ENCODE measurements at places on chromosomes 5 and 9.

DNA sequence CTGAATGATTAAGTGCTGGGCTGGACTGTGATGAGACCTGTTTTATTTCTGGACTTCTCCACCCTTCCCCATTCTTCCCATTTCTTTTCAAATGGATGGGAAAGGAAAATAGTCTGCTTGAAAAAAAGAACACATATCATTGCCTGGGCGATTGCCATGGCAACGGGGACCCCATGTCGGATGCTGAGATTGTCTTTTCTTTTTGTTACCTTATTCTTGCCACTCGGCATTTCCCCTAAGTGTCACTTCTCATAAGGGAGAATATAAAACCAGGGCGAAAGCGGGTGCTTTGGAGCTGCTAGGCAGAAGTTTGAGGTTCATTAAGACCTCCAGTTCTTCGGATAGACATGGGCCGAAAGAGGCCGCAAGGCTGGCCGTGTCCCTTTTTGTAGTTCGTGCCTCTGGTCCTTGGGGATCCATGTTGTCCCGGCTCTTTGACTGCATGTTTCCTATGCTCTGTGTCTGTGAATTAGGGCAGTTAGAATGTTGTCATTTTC lies 763 bp downstream of the FGD3 start:
- no peak for DNase-seq

GRCh38 chr9:126421567-126422428 lies 95.2 kb downstream of the MVB12B start:
- no peak for DNase-seq

DNA sequence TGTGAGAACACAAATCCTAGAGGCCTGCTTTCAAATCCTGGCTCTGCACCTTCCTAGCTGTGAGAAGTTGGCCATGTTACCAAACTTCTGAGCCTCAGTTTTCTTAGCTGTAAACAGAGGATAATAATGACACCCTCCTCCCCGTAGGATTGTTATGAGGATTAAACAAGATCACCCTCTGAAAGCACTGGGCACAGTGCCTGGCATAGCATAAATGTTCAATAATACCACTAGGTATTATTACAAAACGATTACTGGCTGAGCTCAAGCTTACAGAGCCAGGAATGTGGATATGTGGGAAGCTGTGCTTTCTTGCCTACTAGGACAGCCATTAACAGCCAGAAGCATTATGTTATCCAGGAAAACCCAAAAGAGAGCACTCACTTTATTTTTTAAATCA lies 30.8 kb upstream of the POU4F3 start:
- DNase-seq, result no peak

GRCh38 chr5:72079288-72079687 lies 28.0 kb upstream of the MAP1B start:
- no peak for DNase-seq

- DNase-seq, result no peak
Observed at GRCh38 chr9:77011973-77012821, 7.3 kb upstream of the FOXB2 start.

DNA sequence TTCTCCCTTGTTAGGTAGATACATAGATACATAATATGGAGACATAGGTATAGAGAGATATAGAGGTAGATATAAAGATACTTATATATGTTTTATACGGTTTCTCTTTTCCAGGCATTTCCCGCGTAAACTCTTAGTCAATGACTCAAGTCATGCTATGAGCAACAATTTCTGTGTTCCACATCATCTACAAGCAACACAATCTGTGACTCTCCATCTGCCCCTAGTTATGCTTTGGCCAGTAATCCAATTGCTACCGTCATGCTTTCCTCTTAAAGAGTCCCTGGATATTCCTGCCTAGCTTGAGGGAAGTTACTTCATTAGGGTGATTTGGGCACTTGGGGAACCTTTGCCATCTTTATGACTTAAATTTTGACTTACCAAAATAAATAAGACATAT lies 129.0 kb upstream of the ADAMTS16 start:
- no peak for DNase-seq

- DNase-seq, result no peak
Observed at GRCh38 chr5:135263022-135263668, 135.9 kb downstream of the MACROH2A1 start.

- DNase-seq, result no peak
Observed at GRCh38 chr9:135592625-135593024, 31.1 kb downstream of the PAEP start.

GRCh38 chr9:13967011-13967410 lies 346.9 kb downstream of the NFIB start:
- DNase-seq, result no peak

DNA sequence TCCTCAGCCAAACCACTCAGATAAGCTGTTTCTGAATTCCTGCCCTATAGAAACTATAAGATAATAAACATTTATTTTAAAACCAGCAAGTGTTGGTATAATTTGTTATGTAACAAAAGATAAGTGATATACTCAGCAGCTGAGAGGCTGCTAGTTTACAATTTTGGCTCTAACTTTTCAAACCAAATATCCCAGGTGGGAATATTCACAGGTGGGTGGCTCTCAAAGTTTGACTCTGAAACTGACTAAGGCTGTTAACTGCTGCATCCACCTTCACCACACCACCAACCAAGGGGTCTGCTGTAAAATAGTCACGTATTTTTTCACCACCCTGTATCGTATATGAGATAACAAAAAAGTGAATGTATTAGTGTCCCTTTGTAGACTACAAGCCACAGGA lies 9.7 kb upstream of the ZNF366 start:
- DNase-seq, result no peak

GRCh38 chr5:154237946-154238345 lies 47.4 kb downstream of the GALNT10 start:
- no peak for DNase-seq

DNA sequence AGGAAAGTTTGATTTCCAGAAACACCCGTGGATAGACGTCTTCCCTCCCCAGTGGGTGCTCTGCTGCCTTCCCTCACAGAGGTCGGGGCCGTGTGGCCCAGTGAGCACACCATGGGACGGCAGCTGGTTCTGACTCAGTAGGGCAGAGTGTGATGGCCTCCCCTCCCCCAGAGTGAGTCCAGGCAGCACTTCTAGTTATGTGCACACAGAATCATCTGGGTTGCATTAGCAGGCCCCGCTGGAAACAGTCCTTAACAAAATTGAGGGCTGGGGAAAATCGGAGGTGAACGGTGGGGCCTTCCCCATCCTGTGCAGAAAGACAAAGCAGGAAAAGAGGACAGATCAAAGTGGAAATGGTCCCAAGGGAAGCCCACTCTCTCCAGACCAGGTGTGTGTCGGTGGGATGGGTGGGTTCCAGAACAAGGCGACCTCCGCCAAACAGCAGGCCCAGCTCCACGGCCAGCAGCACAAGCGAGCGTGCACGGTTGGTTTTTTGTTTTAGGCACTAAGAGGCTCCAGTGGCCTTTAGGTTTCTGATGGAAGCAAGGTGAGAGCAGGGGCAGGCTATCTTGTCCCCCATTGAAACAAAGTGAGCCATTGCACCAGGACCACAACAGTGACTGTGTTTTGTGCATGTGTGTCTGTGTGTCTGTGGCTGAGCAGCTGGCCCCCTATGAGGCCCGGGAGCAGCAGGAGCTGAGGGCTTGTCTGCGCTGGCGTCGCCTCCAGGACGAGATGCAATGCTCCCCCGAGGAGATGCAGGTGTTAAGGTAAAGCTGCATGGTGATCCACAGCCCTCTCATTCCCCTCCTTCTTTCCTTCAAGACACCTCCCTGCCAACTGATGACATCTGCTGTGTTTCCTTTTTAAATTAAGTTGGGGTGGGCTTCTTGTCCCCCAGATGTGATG lies 201.5 kb downstream of the AOPEP start:
- no peak for DNase-seq

- no peak for DNase-seq
Observed at GRCh38 chr5:125411744-125412560, 665.5 kb upstream of the ZNF608 start.

DNA sequence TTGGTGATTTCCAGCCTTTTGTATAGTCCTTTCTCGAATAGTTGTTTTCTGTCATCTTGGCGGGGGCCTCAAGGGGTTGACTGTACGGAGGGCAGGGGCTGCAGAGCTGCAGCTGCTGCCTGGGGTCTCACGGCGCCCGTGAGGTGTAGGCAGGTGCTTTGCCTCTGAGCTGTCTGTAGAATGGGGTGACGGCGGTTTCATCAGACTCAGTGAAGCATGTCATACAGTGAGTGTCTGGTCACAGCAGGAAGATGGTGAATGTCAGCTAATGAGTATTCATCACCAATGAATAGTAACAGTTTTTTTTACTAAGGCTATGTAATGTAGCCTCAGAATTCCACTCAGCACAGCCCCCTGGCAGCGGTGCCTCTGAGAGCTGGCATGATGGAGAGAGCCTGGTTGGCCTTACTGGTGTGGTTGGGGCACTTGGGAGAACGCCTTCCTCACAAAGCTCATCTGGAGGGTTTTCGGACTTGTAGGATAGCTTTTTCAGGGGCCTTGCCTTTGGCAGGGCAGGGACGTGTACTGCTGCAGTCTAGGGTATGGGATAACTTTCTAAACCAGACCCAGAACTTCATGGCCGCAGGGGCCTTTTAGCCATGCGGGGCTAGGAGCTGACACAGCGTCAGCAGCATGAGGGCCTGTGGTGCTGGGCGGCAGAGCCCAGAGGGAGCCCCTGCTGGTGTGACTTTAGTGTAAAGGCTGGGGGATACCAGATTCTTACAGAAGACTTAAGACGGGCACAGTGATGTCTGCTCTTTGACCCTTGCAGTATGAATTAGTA lies 15.0 kb downstream of the TENT4A start:
- DNase-seq, result no peak

GRCh38 chr9:82116556-82116955 lies 128.0 kb downstream of the SPATA31D1 start:
- no peak for DNase-seq

- DNase-seq, result no peak
Observed at GRCh38 chr9:86098824-86099700, at the start of gene GOLM1. Gene GOLM1 (minus strand): TSS chr9:86099558. CDS start chr9:86079320, 20,238 bp downstream.

DNA sequence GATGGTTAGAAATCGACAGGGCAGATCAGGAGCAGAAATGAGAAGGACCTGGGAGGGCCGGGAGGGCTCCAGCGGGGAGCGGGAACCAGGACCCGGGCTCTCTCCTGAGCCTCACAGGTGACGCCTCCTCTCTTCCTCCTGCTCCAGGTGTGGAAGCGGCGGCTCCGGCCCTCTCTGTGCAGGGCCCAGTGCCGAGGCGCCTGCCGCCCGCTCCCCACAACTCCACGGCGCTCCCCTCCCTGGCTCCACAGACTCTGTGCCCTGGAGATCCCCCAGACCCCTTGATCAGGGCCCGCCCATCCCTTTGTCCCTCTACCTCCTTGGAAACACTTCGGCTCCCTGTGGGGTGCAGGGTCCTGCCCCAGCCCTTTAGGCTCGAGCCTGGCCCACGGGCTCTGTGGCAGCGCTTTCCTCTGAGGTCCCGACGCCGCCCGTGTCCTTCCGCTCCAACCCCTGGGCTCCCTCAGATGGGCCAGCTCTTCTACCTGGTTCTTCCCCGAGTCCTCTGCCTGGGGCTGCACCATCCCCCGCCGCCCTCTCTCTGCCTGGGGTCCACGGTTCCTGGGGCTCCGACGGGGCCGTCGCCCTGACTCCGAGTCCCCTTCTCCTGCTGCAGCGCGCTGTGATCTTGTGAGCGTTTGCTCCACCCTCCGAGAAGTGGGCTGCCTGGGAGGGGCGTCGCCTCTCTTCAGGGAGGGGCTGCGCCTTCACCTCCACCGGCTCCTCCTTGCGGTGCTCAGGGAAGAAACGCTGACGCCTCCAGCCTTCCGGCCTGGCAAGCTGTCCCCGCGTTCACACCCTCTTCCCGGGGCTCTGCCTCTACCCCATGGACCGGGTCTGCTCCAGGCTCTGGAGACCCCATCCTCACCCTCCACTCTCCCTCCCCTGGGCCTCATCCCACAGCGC lies 22.4 kb upstream of the SLC6A3 start:
- DNase-seq, result no peak

DNA sequence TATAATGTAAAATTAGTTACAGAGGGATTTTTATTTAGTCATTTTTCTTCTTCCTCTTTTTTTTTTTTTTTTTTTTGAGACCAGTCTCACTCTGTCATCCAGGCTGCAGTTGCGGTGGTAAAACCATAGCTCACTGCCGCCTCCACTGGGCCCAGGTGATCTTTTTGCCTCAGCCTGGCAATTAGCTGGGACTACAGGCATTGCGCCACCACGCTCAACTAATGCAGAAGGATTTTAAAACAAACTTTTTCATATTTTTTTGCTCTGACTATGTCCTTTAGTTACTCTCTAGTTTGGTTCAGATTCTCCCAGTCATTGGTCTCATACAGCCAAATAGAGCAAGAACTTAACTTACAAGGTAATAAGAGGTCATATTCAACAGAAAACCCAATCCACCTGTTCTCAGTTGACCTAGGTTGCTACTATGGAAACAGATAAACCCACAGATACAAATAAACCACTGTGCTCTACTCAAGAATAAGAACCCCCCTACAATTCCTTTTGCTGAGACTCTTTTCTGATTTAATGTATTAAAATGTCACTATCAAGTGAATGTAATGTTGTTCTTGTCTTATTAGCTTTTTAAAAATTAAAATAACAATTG lies 50.1 kb upstream of the TTC39B start:
- DNase-seq, result peak; percentile 81

DNA sequence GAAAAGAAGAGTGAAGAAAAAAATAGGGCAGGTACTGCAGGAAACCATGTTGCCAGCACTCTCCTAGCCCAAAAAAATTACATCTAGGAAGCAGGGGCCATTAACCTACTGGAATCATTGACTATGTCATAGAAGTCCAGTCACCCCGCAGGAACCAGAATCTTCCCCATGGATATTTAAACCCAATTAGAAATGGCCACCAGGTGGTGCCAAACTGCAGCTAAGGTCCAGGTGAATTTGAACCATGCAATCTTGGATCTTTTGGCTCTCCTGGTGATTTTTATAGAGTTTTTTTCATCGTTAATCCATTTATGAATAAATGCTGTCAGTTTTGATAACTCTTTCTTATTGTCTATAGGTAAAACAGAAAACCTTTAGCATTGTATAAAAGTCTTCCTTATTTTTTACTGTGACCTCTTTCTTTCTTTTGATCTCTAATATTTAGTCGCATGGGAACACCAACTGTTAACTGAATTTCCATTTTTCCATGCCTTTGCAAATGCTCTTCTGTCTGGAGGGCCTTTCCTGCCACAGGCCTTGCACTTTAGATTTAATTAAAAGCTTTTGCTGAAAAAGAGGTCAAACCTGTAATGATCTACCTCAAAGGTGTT lies 147.5 kb upstream of the FGF10 start:
- DNase-seq, result no peak

- DNase-seq, result peak; percentile 62
Observed at GRCh38 chr5:140575309-140575708, 10.7 kb downstream of the SLC35A4 start.

- DNase-seq, result no peak
Observed at GRCh38 chr9:134390537-134390936, 64.3 kb downstream of the RXRA start.

GRCh38 chr5:112154940-112155686 lies 264.0 kb downstream of the EPB41L4A start:
- no peak for DNase-seq

- no peak for DNase-seq
Observed at GRCh38 chr9:73539881-73540390, 388.3 kb downstream of the ANXA1 start.

GRCh38 chr5:133869519-133870335 lies 98.7 kb downstream of the C5orf15 start:
- no peak for DNase-seq

- no peak for DNase-seq
Observed at GRCh38 chr9:131575946-131576853, 30.9 kb downstream of the PRRT1B start.

GRCh38 chr9:21154018-21154608 lies 12.3 kb downstream of the IFNA21 start:
- DNase-seq, result peak; percentile 76

- no peak for DNase-seq
Observed at GRCh38 chr9:38108326-38108725, 39.3 kb upstream of the SHB start.

- DNase-seq, result no peak
Observed at GRCh38 chr9:97373331-97373730, 38.6 kb upstream of the TDRD7 start.
